Glomerular endothelial cell (primary cell): ENCODE measurements at places on chromosomes 5 and 9. TPM values are rescaled to one million over a fixed set of nuclear protein-coding genes. Genes with fewer than 3 reads are reported as not detected.

DNA sequence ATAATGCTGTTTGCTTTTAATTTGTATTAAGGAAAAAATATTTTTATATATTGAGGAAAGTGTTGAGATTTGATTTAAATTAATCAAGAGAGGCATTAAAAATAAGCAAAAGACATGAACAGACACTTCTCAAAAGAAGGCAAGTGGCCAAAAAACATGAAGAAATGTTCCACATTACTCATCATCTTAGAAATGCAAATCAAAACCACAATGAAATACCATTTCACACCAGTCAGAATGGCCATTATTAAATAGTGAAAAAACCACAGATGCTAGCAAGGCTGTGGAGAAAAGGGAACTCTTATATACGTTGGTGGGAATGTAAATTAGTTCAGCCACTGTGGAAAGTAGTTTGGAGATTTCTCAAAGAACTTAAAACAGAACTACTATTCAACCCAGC lies 45.9 kb downstream of the RANBP17 start:
- no peak for DNase-seq

RGS7BP gene
- 23.9 and 24.1 TPM in 2 replicates for total RNA-seq

DNA sequence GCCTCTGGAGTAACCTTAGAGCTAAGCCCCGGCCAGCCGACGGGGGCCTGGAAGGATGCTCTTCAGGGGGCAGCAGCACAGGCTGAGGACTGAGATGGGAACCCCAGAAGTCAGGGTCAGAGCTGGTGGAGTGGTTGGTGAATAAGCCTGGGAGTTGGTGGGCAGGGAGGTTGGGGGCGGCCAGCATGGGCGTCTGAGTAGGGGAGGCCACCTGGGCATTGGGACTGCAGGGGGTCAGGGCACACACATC lies 14.4 kb downstream of the NINJ1 start:
- no peak for DNase-seq

DNA sequence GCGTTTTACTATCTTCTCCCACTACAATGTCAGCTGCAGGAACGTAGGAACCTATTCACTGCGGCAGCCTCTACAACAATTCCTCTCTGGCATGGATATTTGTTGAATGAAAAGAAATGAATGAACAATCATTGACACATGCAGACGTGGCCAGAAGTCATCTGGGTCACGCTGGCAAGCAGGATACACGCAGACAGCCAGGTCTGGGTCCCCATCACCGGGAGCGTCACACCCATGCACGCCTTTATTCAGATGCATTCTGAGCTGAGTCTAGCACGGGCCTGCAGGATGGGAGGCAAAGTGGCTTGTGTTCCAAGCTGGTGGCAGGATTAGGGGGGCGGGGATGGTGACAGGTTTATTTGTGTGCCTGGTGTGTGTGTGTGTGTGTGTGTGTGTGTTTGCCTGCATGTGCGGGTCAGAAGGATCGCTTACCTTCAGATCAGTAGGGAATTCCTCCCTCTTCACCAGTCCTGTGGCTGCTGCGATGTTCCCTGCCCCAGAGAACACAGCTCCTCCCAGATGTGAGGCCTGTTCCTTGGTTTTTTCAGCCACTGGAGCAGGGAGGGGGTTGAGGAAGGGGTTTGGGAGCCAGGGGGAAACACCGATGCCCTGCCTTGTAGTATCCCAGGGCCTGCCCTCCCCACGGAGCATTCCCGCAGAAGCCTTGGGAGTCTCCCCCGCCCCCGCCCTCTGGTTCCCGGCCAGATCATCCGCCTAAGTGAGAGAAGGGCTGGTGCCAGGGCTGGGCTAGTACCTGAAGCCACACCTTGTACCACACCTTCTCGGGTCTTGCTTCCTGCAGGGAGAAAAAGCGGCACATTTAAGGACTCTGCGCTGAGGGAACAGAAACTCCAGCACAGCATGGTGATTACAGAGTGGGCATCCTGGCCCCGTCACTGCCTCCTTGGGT lies 4.1 kb downstream of the SNCB start:
- DNase-seq = no peak

GRCh38 chr5:62569470-62569869 lies 9.1 kb upstream of the LRRC70 start:
- DNase-seq = no peak

GRCh38 chr9:89053301-89053700 lies 62.0 kb downstream of the S1PR3 start:
- no peak for DNase-seq
